Activated T-cell treated with anti-CD3 and anti-CD28 coated beads, Interleukin-2, amount 50 U/mL, for 24 hours (primary cell): ENCODE measurements at places on chromosomes 2 and 18.

DNA sequence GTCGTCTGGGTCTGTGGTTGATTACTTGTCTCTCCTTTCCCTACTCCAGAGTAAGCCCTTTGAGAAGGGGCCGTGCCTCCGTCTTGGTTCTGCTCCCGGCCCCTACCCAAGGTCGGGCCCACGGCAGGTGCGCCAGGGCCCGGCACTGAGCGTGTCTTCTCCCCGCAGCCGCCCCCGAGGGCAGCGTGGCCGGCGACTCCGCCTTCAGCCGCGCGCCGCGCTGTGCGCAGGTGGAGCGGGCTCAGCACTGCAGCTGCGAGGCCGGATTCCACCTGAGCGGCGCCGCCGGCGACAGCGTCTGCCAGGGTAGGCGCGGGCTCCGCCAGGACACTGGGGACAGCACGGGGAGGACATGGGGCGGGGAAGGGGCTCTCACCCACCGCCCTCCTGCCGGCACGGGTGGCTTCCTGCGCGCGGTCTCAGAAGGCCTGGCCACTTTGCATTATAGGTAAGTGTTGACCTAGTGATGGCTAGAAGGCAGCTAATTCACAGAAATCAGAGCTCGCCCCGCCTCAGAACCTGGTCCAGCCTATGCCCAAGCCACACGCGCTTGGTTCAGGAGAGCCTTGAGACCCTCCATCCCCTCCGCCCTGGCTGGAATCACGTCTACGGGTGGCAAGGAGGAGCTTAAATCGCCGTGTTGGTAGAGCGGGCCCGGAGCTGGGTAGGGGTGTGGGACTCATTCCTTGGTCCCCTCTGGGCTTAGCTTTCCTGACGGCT lies 43.5 kb downstream of the FBLN7 start:
- H3K36me3 ChIP-seq: peaks cover 31% of the 10 kb centered on the region
- H3K27ac ChIP-seq: peak overlapping the region; percentile 94
- peak; percentile 82 for DNase-seq

DNA sequence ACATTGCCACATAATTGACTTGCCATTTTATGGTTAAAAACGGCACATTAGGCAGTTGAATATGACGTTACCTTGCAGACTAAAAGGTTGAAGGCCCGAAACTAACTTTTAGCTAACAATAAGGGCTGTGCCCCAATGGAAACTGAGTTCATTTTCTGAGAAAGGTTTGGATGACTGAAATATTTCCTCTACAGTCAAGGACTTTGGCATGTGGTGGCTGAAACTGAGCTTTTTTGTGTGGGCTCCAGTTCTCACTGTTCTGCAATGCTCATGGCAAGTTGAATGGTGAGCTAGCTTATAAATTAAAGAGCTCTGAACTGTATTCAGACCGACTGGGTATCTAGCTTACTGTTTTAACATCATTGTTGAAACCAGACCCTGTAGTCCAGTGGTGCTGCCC lies 23.8 kb upstream of the TXNDC2 start:
- peak overlapping the region; percentile 69 for H3K27ac ChIP-seq
- no peaks in the 10 kb centered on the region for H3K36me3 ChIP-seq
- no peak for DNase-seq
- H3K4me3 ChIP-seq: no peak overlapping the region

GRCh38 chr2:216871333-216871934 lies 11.6 kb upstream of the TNP1 start:
- H3K27ac ChIP-seq: no peak overlapping the region
- peaks cover 5% of the 10 kb centered on the region for H3K4me1 ChIP-seq
- peaks cover 3% of the 10 kb centered on the region for H3K27me3 ChIP-seq

- H3K4me1 ChIP-seq: peaks cover 23% of the 10 kb centered on the region
- no peak for DNase-seq
- peaks cover 85% of the 10 kb centered on the region for H3K27me3 ChIP-seq
- peak overlapping the region; percentile 12 for H3K4me3 ChIP-seq
- H3K27ac ChIP-seq: no peak overlapping the region
- no peaks in the 10 kb centered on the region for H3K36me3 ChIP-seq
Observed at GRCh38 chr2:134706587-134707329, 12.0 kb downstream of the TMEM163 start.

DNA sequence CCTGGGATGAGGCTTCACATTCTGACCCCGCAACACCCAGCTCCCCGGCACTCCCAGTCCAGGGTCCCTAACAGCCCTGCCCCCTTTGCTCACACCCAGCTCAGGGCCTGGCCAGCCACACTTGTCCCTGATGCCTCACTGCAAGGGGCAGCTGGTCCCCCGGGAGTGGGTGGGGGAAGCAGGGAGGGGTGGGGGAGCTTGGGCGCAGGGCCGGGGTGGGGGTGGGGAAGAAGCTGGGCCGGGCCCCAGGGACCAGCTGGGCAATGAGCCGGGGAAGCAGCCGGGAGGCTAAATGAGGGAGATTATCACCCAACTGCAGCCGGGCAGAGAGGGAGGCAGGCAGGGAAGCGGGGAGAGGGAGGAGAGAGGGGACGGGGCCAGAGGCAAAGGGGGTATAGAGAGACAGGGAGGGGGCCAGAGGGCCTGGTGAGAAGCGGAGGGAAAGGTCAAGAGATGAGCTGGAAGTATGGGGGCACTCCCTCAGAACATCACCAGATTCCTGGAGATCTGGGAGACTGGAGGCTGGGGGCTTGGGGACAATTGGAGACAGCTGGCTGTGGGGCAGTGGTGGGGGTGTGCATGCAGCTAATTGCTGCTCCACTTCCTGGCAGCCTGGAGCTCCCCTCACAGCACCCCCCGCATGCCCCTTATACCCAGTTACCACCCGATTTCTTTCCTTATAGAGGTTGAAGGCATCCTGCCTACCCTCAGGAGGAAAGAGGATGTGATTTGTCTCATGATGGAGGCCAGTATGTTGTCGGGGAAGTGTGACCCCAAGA lies 2.5 kb upstream of the ASIC4 start:
- H3K36me3 ChIP-seq: peaks cover 9% of the 10 kb centered on the region
- H3K27me3 ChIP-seq: peaks cover 82% of the 10 kb centered on the region
- H3K27ac ChIP-seq: no peak overlapping the region
- DNase-seq: no peak
- no peak overlapping the region for H3K4me3 ChIP-seq

DNA sequence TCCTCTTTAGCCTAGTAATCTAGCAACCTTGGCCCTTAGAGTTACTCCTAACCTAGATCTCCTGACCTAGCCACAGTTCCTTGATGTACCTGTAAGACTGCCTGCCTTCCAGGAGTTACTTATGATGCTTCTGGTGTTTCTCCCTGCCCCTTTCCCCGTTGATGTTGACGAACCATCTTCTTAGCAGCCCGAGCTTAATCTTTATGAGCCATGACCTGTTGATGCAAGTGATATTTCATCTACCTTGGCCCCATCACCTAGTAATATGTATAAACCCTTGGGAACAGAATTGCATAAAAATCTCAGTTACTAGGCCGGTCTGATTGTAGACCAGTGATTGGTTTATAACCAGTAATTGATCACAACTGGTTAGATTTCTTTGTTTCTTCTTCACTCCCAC lies 2.7 kb downstream of the IMPACT start:
- no peak overlapping the region for H3K27ac ChIP-seq
- peaks cover 27% of the 10 kb centered on the region for H3K4me1 ChIP-seq
- H3K27me3 ChIP-seq: peaks cover 6% of the 10 kb centered on the region

- peaks cover 31% of the 10 kb centered on the region for H3K4me1 ChIP-seq
- H3K27me3 ChIP-seq: no peaks in the 10 kb centered on the region
- DNase-seq: no peak
- H3K4me3 ChIP-seq: no peak overlapping the region
Observed at GRCh38 chr2:144419218-144419617, 100.7 kb downstream of the ZEB2 start.

- H3K4me3 ChIP-seq: no peak overlapping the region
- no peaks in the 10 kb centered on the region for H3K27me3 ChIP-seq
- DNase-seq: no peak
- H3K4me1 ChIP-seq: peaks cover 16% of the 10 kb centered on the region
Observed at GRCh38 chr2:74286725-74287124, 56.5 kb downstream of the SLC4A5 start.

- no peaks in the 10 kb centered on the region for H3K27me3 ChIP-seq
- DNase-seq: no peak
- no peak overlapping the region for H3K4me3 ChIP-seq
Observed at GRCh38 chr2:188404341-188405004, 112.8 kb downstream of the GULP1 start.

DNA sequence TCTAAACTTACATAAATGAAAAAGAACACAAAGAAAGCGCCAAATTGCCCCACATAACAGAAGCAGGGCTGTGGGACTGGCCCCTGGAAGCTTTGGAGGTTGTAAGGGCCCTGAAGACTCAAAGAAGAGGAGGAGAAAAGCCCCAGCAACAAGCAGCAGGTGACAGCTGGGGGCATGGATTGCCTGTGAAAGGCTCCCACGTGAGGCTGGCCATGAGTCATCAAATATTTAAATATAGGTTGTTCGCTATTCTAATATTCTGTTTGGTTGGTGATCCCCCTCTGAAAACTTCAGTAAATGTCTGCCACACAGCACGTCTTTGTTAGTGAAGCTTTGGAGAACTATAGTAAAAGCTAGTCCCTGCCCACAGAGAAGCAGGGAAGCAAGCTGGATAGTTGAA lies 132.4 kb downstream of the MREG start:
- no peak for DNase-seq
- no peaks in the 10 kb centered on the region for H3K4me1 ChIP-seq
- no peak overlapping the region for H3K27ac ChIP-seq
- H3K36me3 ChIP-seq: no peaks in the 10 kb centered on the region
- peaks cover 14% of the 10 kb centered on the region for H3K27me3 ChIP-seq
- H3K4me3 ChIP-seq: no peak overlapping the region

DNA sequence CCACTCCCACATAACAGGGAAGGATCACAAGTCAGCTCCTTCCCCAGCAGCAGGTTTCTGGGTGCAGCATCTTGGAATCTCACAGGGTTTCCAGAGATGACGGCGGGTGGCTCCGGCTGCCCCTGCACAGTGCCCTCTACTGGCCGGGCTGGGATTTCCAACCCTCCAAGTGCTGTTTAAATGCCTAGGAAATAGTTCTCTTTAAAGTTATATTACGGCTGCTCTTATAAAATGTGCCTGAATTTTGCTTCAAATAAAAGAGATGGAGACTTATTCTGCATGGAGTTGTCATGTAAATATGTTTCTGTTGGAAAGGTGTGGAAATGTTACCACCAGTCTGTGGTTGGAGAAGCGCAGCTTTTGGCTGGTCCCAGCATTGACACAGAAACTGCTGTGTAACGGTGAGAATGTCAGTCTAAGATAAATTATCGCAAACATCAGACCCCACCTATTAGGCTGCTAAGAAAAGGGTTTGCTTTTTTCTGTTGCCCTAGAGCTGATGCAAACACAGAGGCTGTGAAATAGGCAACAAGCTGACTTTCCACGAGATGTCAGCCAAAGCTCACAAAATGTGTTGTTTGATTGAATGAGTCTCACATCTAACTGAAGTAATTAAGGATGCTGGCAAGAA lies 3.3 kb upstream of the HJURP start:
- H3K27ac ChIP-seq: no peak overlapping the region
- peaks cover 18% of the 10 kb centered on the region for H3K36me3 ChIP-seq
- H3K4me3 ChIP-seq: no peak overlapping the region
- peak; percentile 74 for DNase-seq
- peaks cover 9% of the 10 kb centered on the region for H3K27me3 ChIP-seq

DNA sequence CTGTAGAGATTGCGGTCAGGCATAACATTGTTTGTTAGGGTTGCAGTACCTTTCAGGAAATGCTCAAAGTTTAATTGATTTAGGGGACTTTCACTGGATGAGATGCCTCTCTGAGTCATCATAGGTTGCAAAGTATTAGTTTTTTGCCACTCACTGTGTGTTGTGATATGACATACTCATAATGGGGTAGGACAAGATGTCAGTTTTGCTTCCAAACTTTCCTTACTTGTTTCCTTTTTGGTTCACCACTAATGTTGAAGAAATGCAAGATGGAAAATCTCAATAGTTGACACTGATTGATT lies 35.0 kb upstream of the PTH2R start:
- no peak overlapping the region for H3K4me3 ChIP-seq
- no peak for DNase-seq
- H3K36me3 ChIP-seq: no peaks in the 10 kb centered on the region
- H3K4me1 ChIP-seq: no peaks in the 10 kb centered on the region
- H3K27me3 ChIP-seq: peaks cover 20% of the 10 kb centered on the region
- no peak overlapping the region for H3K27ac ChIP-seq

DNA sequence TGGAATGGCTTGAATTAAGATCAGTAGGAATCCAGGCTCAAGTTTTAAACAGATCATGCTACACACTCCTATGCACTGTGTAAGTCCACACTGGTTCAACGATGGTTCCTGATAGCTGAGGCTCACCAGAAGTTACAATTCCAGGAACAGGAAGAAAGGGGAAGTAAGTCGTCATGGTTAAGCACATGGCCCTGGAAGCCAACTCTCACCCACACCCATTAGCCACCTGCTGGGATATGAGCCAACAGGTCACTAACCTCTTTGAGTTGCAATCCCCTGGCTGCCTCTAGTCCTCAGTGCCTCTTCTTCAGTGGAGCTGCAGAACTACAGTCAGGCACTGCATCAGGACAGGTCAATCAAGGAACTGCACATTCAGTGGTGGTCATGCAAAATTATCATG lies 133.5 kb downstream of the TMEM182 start:
- H3K27me3 ChIP-seq: no peaks in the 10 kb centered on the region
- no peaks in the 10 kb centered on the region for H3K36me3 ChIP-seq
- H3K4me3 ChIP-seq: no peak overlapping the region
- DNase-seq: no peak
- no peaks in the 10 kb centered on the region for H3K4me1 ChIP-seq

- no peak overlapping the region for H3K27ac ChIP-seq
- no peaks in the 10 kb centered on the region for H3K27me3 ChIP-seq
- DNase-seq: no peak
- H3K4me1 ChIP-seq: no peaks in the 10 kb centered on the region
- H3K4me3 ChIP-seq: no peak overlapping the region
- no peaks in the 10 kb centered on the region for H3K36me3 ChIP-seq
Observed at GRCh38 chr2:187916799-187917198, 362.6 kb upstream of the TFPI start.

DNA sequence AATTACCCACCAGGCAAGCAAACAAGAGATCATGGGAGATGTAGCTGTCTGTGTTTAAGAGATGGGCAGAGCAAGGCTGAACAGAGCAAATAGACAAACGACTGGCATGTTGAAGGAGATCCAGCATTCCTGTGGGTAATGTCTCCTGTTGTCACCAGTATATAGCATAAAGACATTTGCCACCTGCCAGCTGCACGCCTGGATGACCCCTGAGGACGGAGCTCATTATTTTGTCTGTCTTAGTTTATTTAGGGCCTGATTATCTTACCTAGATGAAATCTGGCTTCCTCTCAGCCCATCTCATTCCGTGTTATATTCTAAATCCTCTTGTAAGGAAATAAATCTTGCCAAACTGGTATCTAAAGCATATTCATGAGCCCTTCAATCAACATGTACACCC lies 510.3 kb upstream of the LINC00305 start:
- H3K27ac ChIP-seq: no peak overlapping the region
- no peaks in the 10 kb centered on the region for H3K36me3 ChIP-seq
- DNase-seq: no peak
- H3K4me1 ChIP-seq: no peaks in the 10 kb centered on the region

DNA sequence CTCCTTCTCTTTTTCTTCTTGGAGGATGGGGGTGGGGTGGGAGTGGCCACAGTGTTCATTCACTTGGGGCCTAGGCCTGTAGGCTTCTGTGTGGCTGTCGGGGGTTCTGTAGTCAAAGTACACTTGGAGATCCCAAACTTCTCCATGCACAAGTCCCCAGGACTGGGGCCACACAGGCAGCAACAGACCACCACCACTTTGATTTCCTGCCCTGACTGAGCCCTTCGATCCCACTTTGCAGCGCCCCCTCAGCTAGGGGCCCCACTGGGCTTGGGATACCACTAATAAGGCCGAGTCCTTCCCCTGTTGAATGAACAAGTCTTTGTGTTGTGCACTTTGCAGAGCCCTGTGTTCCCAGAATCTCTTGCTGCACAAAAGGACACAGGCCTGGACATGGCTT lies 5.5 kb upstream of the TEX51 start:
- no peaks in the 10 kb centered on the region for H3K4me1 ChIP-seq
- no peak for DNase-seq
- no peaks in the 10 kb centered on the region for H3K36me3 ChIP-seq

GRCh38 chr2:10331027-10331701 lies 28.5 kb downstream of the HPCAL1 start:
- peak; percentile 78 for DNase-seq
- H3K36me3 ChIP-seq: peaks cover 16% of the 10 kb centered on the region
- H3K4me3 ChIP-seq: peak overlapping the region; percentile 85
